ENCODE measurements at places on chromosomes 11 and 22.

DNA sequence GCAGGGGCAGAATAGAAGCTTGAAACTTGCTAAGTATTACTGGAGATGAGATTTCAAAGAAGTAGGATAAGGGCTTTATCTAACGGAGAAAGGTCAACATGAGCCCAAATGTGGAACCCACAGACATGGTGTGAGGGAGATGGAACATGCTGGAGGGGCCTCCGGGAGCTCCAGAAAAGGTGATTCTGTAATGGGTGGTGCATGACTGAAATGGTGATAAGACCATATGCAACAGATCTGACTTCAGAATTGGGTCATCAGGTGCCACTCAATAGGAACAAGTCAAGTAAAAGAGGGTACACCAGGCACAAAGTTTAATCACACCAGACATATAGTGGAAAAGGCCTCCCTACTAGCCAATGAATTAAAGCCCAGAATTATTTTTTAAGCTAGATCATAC is 7.9 kb upstream of the CEP295 start:
- no peak for DNase-seq

DNA sequence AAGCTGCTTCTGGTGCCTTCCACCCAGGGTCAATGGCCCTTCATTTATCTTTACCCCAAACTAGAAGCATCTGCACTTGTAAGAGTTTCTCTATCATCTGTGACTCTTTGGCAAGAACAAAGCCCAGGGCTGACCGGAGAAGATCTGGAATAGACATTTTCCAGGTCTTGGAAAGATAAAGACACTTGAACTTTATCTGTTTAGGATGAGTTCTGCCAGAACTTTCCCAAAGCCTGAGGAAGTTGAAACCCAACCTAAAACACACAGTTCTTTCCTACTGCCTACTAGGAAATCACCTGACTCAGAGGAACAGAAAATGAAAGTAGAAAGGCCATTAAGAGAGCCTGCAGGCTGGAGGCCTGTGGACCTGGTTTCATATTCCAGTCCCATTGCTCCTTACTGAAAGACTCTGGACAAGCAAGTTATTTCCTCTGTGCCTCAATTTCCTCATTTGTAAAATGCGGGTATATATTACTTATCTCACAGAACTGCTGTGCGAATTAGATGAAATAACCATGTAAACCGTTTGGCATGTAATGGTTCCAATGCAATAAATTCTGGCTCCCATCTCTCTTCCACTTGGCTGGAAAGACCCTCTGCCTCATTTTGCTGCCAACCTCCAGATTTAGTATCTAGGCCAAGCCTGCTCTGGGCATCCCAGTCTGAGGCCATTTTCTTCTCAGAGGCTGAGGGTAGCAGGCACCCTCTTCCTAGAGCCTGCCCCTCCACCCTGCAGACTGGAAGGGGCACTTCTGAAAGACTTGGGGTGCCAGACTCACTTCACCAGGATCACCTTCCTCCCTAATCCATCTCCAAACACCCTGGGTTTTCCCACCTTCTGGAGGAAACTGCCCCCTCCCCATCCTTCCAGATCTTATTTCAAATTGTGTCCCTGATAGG is 1.2 kb downstream of the UBE2L6 start:
- DNase-seq, result no peak

DNA sequence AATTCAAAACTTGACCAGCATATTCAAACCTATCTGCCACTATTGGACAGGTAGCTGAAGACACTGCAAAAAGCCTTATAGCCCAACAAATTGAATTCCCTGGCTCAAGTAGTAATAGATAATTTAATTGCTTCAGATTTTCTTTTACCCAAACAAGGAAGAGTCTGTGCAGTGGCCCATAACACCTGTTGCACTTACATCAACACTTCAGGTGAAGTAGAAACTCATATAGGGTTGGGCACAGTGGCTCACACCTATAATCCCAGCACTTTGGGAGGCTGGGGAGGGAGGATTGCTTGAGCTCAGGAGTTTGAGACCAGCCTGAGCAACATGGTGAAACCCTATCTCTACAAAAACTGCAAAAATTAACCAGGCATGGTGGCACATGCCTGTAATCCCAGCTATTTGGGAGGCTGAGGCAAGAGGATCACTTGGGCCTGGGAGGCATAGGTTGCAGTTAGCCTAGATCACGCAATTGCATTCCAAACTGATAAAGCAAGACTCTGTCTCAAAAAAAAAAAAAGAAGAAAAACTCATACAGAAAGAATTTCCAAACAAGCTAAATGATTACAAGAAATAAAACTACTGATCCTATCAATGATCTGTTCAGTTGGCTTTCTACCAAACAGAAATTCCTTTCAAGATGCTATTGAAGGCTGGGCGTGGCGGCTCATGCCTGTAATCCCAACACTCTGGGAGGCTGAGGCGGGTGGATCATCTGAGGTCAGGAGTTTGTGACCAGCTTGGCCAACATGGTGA is 9.5 kb downstream of the FOLR3 start:
- no peak for DNase-seq

- DNase-seq, result peak; percentile 57
These were observed 432 bp upstream of the GRK2 start for GRCh38 chr11:67265633-67266448.

GRCh38 chr11:9569588-9570164 is 3.8 kb upstream of the WEE1 start:
- no peak for DNase-seq

GRCh38 chr22:50621948-50622722 is 5.8 kb downstream of the ARSA start:
- no peak for DNase-seq

DNA sequence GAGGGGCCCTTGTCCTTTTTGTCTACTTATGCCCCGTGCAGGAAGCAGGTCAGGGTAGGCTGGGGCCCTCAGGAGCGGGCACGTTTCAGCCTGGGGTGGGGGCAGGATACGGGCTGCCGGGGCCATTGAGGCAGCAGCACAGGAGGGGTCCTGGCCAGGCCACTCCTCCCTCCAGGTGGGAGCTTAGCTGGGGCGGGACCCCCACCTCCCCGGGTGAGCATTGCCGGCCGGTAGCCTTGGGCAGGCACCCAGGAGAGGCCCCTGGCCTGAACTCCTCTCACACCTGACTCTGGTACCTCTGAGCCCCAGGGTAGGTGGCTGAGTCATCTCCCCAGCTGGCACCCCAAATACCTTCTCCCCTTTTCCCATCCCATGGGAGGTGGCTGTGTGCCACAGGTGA is 5.0 kb upstream of the MUC6 start:
- no peak for DNase-seq

GRCh38 chr11:36622431-36623136 is 24.5 kb upstream of the RAG2 start:
- peak; percentile 35 for DNase-seq

DNA sequence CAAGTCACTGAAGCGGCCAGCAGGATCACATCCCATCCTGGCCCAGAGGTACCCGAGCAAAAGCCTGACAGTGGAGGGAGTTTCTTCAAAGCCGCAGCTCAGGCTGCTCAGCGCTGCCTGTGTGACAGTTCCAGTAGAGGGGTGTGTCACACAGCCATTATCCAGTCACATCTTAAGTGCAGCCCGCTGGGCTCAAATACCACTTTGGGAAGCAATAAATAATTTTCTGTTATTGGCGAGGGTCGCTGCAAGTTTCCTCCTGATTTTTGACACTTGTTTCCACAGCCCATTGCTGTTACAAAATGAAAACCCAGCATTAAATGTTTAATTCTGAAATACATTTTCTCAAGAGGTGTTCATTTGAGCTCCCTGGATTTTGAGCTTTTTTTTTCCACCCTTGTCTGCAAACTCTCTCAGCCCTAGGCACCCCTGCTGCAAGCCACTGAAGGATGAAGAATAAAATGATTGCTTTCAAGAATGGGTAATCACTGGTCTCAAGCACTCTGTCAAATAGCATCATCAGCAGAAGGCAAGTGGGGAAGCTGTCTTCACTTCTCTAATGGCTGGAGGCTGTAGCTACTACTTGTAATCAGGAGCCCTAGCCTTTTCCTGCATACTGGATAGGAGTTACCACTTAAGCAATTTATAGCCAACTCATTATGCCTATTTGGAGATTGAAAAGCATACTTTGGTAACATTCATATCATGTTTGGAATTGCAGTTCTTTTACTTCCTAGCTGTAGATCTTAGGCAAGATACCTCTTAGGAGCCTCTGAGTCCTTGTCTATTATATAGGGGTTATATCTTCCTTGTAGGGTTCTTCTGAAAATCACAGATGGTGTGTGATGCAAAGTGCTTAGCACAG is 373.7 kb downstream of the METTL15 start:
- no peak for DNase-seq

DNA sequence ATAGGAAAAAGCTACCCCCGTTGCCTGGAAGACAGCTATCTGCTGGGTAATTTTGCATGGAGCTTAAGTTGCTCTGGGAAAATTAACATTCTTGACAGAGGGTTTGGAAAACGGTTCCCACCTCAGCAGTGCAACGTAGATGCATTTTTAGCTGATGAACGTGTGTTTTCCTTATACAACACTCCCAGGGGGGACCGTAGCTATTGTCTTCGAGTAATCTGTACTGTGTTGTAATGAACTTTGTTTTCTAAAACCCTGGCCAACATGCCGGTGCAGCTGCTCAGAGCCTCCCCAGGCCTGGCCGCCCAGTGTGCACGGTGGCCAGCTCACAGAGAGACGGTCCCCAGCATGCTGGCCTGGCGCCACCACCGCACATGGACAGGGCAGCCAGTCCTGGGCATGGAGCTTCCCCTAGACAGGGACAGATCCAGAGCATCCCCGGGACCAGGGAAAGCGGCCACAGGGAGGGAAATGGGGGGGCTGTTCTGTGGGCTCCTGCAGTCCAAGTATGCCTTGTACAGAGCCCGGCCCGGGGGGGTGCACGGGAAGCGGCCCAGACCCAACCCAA is 2.2 kb downstream of the TNNT3 start:
- DNase-seq, result no peak

DNA sequence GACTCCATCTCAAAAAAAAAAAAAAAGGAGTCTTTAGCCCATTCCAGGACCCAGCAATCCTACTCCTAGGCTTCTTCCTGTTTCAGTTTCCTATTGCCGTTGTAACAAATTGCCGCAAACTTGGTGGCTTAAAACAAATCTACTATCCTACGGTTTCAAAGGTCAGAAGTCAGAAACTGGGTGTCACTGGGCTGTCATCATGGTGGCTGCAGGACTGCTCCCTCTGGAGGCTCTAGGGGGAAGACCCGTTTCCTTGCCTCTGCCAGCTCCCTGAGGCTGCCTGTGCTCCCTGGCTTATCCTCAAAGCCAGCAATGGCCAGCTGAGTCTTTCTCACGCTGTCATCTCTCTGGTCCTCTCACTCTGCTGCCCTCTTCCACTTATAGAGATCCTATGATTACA is 8.7 kb upstream of the DAGLA start:
- DNase-seq, result no peak

- DNase-seq, result peak; percentile 62
These were observed 24.6 kb downstream of the PPIL2 start for GRCh38 chr22:21690401-21690801.

DNA sequence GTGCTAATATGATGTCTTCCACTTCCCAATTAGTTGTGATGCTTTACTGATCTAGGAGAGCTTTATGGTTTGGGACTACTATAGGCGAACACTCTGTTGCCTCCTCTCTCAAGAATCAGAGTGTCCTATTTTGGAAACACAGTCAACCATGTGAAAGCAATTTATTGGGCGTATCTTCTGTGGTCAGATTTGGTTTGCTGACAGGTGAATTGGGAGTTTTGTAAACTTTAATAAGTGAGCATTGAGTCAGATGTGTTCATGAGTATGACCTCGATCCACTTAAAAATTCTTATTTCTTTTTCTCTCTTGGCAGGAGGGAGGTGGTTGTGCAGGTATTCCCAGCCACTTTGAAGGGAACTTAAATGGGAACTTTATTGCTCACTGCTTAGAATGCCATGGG is 4.4 kb downstream of the CAT start:
- no peak for DNase-seq

DNA sequence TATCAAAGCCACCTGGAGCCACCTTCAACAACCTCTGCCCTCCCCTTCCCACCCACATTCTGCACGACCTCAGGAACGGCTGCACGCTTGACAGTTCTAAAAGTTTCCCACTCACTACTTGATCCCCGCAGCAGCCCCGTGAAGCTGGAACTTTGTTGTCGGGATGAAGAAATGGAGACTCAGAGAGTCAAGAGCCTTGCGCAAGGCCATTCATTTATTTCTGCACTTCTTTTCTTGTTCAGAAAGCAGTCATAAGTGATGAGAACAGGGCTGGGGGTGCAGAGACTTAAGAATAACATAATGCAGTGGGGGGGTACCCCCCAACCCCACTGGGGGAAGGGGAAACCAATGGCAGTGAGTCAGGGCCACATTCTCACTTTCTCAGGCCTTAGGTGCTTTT is 2.2 kb upstream of the ZFTA start:
- DNase-seq, result no peak

GRCh38 chr11:15985860-15986139 is 370.5 kb downstream of the SOX6 start:
- no peak for DNase-seq

- peak; percentile 62 for DNase-seq
These were observed 7.4 kb downstream of the PTPRJ start for GRCh38 chr11:47987781-47988180.

DNA sequence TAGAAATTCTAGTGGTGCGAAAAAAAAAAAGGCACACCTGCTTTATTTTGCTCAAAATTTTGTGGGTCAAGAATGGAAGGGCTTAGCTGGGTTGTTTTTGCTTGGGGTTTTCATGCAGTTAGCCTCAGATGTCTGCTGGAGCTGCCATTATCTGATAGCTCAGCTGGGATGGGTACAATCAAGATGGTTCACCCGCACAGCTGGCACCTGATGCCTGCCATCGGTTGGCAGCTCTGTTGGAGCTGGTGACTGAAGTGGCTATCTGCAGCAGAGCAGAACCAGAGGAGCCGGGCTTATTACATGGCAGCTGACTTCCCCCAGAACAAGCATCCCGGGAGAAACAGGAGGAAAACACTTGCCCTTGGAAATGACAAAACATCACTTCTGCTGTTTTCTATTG is 12.1 kb upstream of the ELFN2 start:
- no peak for DNase-seq

GRCh38 chr11:112134473-112134872 is 29.4 kb downstream of the IL18 start:
- no peak for DNase-seq

DNA sequence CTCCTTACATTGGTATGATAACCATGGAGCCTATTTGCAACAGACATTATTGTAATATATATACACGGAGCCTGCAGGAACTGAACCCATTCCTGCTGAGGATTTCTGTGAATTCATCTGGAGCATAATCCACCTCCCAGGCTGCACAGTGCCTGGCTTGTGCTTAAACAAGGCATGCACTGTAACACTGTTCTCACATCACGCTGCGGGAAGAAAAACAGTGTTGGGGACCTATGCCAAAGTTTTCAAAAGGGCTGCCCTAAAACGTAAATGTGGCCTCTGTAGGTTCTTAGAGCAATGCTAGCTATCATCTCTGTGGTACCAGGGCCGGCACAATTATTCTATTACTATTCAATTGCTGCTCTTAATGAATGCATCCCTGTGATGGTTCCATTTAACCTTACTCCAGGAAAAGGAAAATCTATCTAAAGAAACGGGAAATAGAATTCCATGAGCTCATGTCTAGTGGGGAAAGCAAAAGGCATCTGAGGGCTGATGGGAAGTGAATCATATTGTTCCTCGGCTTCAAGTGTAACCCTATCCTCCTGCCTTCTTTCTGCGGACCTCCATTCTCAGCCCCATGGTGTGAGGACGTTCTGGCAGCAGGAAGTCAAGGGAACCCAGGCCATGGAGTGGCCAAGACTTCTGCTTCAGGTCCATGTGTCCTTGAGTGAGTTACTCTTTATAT is 525.5 kb downstream of the SOX6 start:
- DNase-seq, result no peak

- DNase-seq, result no peak
These were observed 5.2 kb downstream of the TSPAN32 start for GRCh38 chr11:2306877-2307500.

- no peak for DNase-seq
These were observed 45.1 kb downstream of the PTPRJ start for GRCh38 chr11:48025293-48025983.

GRCh38 chr11:21119411-21119810 is 450.0 kb downstream of the NELL1 start:
- DNase-seq, result no peak

Data from COLO829 (cell line).